Breast epithelium (tissue), 4 donors: ENCODE measurements at places on chromosomes 1 and 21. TPM values are rescaled to one million over a fixed set of nuclear protein-coding genes. Genes with fewer than 3 reads are reported as not detected.

GRCh38 chr1:226482975-226483700, 65.4 kb upstream of the STUM start:
- DNase-seq, result no peak

- no peak for DNase-seq
These were observed 46.8 kb upstream of the PPM1J start for GRCh38 chr1:112761714-112762480.

- DNase-seq, result no peak
These were observed 55.3 kb downstream of the APP start for GRCh38 chr21:26115305-26115704.

DNA sequence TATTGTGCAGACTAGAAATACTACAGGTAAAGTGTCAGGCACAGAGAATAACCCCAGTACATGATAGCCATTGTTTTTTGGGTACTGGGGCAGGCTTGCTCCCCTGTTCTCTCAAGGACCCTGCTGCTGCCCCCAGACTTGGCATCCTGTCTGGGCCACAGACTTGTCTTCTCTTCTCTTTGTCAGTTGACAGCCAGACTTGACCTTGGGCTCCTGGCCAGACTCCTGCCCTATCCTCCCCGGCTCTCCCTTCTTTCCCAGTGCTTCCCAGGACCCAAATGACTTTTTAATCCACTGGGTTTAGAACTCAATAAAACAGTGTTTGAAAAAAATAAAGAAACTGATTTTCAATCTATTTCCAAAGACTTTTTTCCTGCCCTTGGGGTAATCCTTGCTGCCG, 43.2 kb downstream of the ZSCAN20 start:
- no peak for DNase-seq

- DNase-seq, result no peak
These were observed 38.4 kb downstream of the NFASC start for GRCh38 chr1:204909109-204909508.

DNA sequence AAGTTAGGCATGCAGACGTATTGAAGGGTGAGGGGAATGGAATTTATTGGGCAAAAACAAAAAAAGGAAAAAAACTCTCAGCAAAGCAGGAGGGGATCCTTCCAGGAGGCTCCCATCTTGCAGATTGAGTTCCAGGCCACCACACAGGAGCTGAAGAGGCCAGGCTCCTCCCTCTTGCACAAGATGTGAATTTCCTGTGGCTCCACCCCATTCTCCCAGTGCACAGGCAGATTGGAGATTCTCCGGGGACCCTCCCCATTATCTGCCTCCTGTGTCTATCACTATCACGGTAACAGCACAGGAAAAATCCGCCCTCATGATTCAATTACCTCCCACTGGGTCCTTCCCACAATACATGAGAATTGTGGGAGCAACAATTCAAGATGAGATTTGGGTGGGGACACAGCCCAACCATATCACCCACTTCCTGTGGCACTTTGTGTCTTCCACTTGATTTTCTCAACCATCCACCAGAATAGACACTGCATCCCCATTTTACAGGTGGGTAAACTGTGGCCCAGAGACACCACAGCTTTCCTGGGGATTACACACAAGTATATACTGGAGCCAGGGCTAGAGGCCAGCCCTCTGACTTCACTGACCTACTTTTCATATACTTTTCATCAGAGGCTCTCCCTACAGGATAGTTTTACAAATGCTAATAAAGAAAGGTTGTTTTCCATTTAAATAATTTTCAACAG, 18.9 kb upstream of the COL6A1 start:
- DNase-seq, result no peak

Gene ITLN2
- total RNA-seq, result not detected

Gene KRTAP21-2
- not detected for total RNA-seq

- DNase-seq, result no peak
These were observed 179.6 kb downstream of the TPR start for GRCh38 chr1:186195377-186195931.

Gene RBBP5
- total RNA-seq, result 15.7 TPM

DNA sequence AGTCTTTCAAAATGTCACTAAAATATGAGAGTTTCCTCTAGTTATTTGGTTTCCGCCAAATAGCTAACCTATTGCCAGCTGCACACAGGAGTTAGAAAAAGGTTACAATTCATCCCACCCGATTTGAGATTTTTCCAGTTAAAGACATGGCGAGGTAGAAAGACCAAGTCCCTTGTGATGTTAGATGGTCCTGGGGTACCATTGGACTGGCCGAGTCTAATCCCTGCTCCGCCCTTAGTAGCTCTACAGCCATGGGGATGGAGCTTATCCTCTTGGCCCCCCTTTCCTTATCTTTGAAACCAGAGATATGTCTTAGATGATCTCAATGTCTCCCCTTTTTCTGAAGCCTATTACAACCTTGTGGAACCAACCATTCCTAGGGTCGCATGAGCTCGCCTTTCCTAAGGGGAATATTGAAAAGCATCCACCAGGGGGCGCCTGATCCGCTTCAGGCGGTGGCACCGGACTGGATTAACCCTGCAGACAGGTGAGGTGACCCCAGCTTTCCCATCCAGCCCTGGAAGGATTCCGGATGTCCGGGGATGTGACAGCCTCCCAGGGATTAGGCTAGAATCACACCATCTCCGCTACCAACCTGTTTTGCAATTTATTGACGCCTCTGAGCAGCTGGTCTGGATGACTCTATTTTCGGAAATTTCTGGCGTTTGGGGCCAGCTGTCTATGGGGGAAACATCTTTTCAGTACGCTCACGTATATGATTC, 68.3 kb upstream of the SIM2 start:
- DNase-seq, result peak; percentile 67
